ENCODE measurements at places on chromosomes 2 and 18.
A peak's percentile ranks its signal among the peaks of the same experiment; 100 is the strongest.

DNA sequence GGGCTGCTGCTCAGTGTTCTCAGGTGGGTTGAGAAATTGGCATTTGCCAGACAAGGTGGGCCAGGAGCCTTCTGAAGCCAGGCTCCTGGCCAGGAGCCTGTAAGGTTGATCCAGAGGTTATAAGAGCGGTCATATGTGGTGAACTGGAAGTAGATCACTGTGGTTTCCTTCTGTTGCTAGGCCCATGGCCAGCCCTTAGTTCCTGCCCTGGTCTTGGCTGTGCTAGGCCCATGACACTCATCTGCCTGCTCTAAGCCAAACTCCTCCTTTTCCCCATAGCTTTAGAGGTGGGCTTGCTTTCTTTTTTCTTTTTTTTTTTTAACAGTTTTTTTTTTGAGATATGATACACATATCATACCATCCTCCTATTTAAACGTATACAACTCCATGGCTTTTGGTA is 5.0 kb upstream of the MGAT5 start:
- DNase-seq = no peak

- DNase-seq = no peak
These were observed 102.2 kb upstream of the KCTD1 start for GRCh38 chr18:26650310-26651268.

DNA sequence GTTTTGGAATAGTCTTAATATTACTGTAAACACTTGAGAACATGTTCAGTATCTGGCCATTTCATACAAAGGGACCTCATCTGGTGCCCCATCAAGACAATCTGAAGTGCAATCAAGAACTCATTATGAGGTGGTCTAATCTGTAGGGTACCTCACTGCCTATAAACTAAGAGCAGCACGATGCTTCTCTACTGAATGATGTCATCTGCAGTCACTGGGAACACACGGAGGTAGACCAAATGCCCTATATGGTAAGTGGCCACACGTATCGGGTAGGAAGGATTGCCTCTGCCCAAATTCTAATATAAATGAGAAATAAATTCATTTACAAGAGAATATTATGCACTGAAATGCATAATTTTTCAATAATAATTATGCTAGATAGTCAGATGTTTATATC is 90.4 kb downstream of the SLC8A1 start:
- no peak for DNase-seq

DNA sequence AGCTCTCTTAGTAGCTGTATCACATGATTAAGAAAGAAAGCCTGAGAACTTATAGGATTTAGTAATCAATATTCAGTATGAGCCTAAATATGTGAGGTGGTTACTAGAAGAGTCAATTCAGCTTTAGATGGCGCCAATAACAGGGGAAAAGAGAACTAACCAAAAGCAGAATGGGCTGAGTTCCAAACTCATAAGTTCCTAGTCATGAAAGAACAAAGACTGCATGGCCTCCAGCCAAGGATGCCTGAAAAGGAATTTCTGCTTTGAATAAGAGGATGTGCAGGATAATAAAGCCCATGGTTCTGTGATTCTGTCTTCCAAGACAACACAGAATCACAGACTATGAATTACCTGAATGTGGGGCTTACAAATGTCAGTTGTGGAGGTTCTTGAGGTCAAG is 196.5 kb downstream of the SATB2 start:
- no peak for DNase-seq

DNA sequence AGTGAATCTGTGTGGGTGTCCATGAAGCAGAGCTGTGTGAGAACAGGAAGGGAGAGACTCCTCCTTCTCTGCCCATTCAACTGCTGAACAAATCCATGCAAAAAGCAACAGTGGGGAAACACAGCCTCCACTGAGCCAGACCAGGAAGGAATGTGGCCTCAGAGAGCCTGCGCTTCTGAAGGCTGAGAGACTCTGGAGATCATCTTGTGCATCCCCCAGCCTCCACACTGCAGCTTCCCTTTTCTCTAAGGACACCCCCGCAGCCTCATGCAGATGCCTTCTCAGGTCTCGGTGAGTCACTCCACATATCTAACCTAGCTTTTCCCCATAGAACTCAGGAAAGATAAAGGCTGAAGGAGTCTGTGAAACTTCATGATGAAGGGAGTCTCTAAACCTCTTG is 402.9 kb downstream of the TNS1 start:
- no peak for DNase-seq

GRCh38 chr2:3641181-3641580 is 16.8 kb upstream of the ALLC start:
- DNase-seq = no peak

- no peak for DNase-seq
These were observed 35.7 kb downstream of the MOGAT1 start for GRCh38 chr2:222707102-222707688.

GRCh38 chr2:65182570-65182969 is 45.1 kb upstream of the ACTR2 start:
- DNase-seq = no peak

DNA sequence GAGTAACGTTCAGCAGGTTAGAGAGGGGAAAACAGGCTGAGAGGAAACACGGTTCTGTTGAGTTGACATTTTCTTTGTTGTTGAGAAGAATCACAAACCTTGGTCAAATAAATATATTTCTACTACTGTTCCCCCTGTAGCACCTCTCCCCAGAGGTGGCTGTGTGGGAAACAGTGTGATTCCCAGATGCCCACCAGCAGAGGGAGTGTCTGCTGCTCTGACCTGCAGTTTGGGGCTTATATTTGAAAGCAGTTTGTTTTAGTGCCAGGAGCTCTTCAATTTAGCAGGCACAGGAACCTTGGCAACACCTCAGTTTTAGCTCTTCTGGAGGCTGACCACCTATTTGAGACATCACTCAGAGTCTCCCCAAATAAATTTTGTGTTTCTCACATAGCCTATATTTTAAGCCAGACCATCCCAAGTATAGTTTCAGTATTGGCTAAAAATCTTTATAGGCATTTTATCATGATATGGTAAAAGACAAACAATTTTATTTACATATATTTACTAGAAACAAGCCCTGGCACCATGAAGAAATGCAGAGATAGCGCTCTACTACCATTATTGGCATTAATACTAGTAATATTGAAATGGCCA is 75.7 kb downstream of the PIK3C3 start:
- no peak for DNase-seq

DNA sequence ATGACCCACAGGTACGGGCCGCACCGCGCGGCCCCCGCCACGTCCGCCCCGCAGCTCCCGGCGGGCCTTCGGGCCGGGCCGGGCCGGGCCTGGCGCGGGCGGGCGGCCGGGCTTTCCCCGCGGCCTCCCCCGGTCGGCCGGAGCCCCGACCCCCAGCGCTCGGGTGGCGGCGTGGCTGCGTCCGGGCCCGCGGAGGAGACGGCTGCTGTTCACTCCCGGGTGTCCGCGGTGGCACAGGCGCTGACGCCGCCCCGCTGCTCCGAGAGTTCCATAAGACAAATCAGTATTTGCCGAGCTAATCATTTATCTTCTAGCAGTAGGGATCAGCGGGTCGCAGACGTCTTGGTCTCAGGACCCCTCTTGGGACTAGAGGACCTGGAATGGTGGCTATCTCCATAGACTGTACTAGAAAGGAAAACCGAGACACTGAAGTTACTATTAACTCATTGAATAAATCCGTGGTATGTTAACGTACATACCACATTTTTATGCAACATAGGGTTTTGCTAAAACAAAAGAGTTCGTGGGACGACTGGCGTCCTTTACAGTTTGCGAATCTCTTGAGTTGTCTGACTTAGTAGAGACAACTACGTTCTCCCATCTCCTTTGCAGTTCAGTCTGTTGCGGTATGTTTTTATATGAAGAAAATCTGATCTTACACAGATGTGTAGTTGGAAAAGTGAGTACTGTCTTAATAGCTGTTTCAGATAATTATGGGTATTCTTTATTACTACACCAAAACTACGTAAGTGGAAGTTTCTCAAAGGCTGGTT is 500 bp downstream of the LIMS1 start:
- peak; percentile 58 for DNase-seq

DNA sequence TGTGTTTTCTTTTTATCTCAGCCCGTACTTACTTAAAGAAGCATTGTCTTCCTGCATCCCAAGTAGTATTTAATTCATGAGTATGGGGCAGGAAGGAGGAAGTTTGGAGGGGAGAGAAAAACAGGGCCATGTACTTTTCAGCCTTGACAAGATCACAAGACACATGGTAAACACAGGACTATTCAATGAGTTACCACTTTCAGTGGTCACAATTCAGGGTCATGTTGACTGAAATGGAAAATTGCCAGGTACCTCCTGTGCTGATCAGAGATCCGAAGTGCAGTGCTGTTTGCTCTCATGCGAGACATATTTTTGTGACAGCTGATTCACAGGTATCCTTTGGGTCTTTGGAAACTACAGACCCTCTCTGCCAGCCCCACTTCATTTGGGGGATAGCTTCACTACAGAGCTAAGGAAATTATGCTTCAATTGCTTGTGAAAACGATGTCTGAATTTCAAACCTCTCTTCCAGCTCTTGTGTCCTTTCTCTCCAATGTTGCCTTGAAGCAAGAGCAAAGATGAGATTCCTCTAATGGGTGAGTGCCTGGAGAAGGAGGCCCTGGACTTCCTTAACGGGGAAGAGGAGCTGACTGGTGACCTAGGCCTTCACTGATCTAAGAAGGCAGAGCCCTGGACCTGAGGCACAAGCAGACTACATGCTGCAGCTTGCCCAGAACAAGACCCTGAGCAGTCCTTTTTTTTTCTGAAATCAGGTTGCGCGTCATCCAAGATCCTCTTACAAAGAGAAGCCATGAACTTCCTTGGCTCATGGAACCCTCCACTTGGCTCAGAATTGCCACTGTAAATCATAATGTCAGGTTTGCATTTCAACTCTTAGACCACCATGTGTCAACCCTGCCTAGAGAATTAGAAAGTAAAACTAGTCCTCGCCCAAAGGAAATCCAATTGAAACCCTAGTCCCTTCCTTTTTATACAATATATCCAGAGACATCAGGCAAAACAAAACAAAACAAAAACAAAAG is 44.1 kb downstream of the EVA1A start:
- no peak for DNase-seq

DNA sequence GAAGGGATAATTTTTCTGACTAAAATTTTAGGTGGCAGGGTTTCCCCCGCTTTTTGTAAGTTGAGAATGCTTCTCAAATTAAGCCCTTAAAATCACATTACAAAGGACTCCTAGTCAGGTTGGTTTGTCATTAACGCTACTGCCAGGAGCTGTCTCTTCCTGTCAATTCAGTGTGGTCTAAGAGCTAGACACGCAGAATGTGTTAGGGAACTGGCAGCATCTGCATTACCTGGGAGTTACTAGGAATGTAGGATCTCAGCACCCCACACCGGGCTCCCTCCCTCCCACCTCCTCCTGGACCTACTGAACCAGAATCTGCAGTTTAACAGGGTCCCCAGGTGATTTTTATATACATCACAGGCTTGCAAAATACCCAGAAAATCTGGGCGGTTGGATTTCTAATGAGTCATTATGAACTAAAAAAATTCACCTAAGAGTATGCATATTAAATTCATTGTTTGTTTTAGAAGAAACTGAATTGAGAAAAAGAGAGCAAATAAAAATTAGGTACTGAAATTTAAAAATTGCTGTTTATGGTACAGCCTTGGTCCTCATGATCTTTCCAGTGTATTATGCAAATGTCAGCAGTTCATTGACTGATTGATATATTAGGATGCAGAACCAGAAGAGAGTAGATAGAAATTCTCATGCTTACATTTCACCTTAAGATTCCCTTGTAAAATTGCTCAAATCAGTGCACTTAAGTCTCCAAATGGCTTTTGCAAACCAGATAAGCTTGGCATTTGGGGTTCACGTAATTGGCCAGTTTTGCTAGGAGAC is 130.9 kb upstream of the ITGA6 start:
- no peak for DNase-seq

GRCh38 chr2:45458909-45459563 is 152.0 kb downstream of the SRBD1 start:
- DNase-seq = no peak

- DNase-seq = no peak
These were observed 1250.7 kb upstream of the FAM98A start for GRCh38 chr2:34849827-34850226.

DNA sequence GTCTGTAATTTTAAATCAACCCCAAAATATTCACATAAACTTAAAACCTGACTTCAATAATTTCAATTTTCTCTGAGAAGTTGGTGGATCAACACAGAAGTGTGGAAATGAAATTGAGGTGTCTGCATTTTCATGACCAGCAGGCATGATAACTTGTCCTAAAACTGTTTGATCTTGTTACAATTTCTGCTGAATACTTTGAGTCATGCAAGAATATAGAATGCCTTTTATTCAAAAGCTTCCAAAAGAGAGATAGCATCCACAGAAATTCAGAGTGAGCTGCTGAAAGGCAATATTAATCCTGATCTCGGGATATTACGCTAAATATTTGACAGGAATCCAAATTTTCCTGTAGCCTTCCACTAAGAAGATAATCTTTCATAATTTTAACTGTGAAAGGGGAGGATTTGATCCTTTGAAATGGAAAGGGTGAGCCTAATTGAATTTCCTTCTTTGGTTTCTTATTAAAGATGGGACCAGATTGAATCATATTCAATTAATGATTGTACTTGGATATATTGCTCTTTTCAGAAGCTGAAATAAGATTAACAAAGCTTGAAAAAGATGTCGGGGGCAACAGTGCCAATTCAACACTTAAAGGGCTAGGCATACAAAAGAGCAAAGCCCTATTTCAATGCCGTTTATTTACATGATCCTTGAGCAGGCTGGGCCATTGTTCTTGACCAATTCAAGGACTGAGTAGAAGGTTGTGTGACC is 129.3 kb downstream of the NCKAP5 start:
- DNase-seq = no peak

GRCh38 chr2:100352521-100352920 is 30.2 kb upstream of the LONRF2 start:
- DNase-seq = no peak

DNA sequence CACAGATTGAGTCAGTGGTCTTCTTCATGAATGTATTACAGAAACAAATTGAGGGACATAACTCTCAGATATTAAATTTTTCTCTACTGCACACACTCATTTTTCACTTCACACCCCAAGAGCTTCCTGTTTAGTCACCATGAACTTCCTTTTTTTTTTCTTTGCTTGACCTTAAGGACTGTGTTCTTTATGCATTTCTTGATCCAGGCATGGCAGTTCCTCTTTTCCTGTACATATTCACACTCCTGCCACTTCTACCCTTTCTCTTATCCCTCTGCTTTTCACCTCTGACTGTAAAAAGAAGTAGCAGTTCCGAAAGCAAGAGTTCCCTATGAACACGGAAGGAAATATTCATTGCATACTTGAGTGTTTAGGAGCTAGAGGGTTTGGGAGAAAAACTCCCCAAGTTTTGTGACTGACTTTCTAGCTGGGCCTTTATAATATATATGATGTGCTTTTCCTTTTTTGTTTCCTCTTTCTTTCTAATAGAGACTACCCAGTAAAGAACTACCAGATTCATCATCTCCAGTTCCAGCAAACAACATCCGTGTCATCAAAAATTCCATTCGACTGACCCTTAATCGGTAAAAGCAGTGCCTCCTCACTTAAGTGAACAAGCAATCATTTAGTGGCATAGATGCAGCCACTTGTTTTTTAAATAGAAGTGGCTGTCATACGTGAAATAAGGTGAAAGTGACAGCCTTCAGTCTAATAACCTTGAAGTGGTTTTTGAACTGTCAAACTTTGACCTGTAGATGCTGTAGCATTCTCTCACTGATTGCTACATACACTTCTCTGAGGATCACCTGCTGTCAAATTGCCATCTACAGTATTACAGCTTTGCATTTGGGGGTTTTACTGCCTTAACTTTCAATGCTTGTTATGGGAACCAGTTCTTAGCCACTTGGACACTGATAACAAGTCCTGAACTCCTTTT is 40.8 kb downstream of the PAPOLG start:
- no peak for DNase-seq
